ENCODE measurements at places on chromosomes 6 and 20.

DNA sequence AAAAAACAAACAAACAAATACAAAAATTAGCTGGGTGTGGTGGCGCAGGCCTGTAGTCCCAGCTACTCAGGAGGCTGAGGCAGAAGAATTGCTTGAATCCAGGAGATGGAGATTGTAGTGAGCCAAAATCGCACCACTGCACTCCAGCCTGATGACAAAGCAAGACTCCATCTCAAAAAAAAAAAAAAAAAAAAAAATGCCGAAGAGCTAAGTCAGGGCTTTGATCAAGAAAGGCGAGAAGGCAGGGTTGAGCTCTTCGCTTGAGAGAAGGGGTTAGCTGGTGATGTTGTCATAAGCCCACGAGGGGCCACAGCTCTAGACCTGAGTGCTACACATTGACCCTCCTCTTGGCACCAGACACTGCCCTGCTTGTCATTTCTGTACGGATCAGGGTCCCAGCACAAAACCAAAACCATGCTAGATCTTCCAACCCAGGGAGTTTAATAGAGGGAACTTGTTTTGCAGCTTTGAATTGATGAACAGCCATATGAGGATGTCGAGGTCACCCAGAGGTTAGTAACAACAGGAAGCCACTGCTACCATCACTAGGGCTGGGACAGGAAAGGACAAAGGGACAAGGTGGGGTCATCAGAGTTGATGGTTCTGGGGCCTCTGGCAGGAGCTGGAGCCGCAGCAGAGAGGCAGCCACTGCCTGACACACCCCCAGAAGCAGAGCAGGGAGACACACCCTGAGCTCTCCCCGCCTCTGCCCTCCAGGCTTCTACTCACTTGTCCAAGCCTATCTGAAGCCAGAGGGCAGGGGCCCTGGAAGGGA is 122.7 kb downstream of the SNX5 start:
- DNase-seq, result no peak

GRCh38 chr6:168243812-168244376 is 75.7 kb downstream of the DACT2 start:
- DNase-seq, result no peak

GRCh38 chr6:168050881-168051586 is 28.0 kb downstream of the FRMD1 start:
- no peak for DNase-seq

DNA sequence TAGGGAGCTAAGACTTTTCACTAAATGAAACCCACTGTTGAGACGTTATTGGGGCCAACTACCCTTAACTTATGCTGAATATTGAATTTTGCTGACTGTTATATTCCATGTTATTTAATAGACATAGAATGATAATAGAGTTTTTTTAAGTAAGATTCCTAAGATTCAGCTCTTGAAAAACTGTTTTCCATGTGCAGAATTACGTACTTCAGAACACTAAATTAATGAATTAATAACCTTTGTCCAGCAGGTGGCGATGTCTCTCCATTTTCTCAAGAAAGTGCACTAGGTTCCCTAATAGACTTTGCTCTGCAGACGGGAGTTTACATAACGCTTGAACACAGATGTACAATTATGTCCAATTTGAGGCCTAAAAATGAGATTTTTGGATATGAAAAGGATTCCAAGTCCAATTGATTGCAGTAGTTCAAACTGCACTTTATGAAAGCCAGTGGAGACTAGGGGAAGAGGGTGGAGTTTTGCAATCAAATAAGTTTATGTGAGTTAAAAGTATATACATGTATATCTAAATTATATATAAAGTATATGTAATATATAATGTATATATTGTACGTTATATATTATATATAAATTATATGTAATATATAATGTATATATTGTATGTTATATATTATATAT is 282.1 kb downstream of the UST start:
- DNase-seq, result peak; percentile 80

- DNase-seq, result peak; percentile 99
Measured at GRCh38 chr20:50980071-50980681, 21.6 kb downstream of the MOCS3 start.

- no peak for DNase-seq
Measured at GRCh38 chr6:104356197-104356596, 503.5 kb downstream of the HACE1 start.

- no peak for DNase-seq
Measured at GRCh38 chr20:59945731-59946130, 5.5 kb downstream of the FAM217B start.

- no peak for DNase-seq
Measured at GRCh38 chr6:143953922-143954321, 54.1 kb downstream of the PLAGL1 start.

DNA sequence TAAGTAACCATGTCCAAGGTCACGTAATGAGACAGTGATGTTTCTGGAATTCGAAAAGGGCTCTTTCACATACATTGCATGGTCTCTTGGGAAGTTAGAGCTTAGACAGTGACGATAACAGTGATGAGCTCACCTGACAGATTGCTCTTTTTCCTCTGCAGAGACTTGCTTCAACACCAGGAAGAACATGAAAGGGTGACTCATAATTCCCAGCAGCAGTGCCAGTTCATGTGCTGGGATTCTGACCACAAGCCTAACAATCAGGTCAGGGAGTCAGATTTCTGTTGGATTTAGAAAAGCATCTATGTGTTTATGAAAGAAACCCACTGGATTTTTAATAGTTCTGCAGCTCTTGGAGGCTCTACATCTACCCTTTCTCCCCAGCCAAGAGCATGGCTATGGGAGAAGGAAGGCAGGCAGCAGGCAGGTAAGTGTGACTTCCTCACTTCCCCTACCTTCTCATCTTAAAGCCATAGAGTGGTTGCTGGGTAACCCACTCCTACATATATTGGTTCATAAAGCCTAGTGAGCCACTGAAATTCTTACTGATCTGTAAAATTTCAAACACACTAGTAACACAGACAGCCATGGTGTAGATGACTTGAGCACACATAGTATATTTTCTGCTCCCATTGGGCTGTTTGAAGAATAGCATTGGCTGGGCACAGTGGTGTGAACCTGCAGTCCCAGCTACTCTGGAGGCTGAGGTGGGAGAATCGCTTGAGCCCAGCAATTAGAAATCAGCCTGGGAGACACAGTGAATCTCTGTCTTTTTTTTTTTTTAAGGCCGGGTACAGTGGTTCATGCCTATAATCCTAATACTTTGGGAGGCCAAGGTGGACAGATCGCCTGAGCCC is 44.4 kb upstream of the LOC128125822 start:
- DNase-seq, result peak; percentile 97

Measured in AG04449 (cell line).